Foreskin keratinocyte (primary cell): ENCODE measurements at places on chromosomes 5 and 9.
A peak's percentile ranks its signal among the peaks of the same experiment; 100 is the strongest.

GRCh38 chr9:14096258-14096922 lies 217.6 kb downstream of the NFIB start:
- DNase-seq, result peak; percentile 55

- DNase-seq, result no peak
These were observed 20.4 kb downstream of the HAVCR2 start for GRCh38 chr5:157088342-157088990.

- DNase-seq, result peak; percentile 21
These were observed 1280.6 kb upstream of the ACO1 start for GRCh38 chr9:31103836-31104235.

GRCh38 chr5:141354900-141355469 lies at the start of gene PCDHGA4:
Gene PCDHGA4 (plus strand): TSS chr5:141355021. CDS start chr5:141355108, 87 bp downstream.
- no peak for DNase-seq
